Stimulated activated CD4-positive, alpha-beta T cell treated with anti-CD3 and anti-CD28 coated beads, Interleukin-15, amount 100 ng/mL, for 1 hour (primary cell): ENCODE measurements at places on chromosomes 12 and 14.

- DNase-seq = no peak
These were observed 128.8 kb downstream of the ADGRD1 start for GRCh38 chr12:131082290-131083194.

DNA sequence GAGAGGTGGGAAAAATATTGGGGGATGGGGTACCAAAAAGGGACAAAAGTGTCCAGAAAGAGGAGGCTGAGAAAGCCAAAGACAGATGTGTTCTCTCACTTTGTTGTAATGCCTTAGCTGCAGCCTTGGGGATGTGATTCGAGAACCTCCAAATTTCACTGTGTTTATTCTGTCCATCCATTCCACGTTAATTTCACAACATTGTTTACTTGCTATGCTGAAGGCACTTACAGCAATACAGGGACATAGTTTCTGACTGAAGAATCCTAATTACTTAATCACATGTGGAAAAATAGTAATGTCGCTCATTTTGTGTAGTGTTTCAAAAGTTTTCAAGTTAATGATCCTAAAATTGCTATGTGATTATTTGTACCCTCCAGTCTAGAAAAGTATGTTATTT is 146.2 kb upstream of the SLC38A2 start:
- DNase-seq = no peak

DNA sequence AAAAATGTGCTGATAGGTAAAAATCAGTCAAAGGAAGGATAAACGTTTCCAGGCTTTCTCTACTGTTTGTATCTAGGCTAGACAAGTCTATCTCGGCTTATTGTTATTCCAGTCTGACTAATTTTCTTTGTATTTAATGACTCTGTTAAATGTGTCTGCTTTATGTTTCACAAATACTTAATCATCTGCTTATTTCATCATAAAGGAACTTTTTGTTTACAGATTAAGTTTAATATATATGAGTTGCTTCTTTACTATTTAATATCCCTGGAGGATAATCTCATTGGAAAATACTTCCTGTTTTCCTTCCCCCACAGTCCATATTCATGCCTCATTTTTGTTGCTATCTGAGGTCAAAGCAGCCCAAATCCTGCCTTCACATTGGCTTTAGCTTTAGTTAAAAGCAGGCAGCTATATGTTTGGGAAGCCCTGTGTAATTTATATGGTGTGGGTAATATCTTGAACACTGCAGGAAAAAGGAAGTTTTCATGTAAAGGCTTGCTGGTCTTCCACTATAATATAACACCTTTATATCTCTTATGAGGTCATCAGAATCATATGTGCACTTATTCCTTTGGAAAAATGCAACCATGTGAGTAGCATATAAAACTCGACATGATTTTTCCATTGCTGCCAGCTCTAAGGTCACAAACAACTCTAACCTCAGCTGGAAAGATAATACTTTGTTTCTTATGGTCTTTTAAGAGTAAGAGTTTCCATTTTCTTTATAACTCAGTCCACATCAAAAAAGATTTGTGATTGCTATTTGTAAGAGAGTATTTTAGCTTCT is 76.8 kb downstream of the ALX1 start:
- DNase-seq = no peak

GRCh38 chr14:52259434-52259833 is 8.1 kb upstream of the PTGDR start:
- DNase-seq = no peak

GRCh38 chr14:94227029-94227428 is 52.9 kb downstream of the PPP4R4 start:
- DNase-seq = no peak

DNA sequence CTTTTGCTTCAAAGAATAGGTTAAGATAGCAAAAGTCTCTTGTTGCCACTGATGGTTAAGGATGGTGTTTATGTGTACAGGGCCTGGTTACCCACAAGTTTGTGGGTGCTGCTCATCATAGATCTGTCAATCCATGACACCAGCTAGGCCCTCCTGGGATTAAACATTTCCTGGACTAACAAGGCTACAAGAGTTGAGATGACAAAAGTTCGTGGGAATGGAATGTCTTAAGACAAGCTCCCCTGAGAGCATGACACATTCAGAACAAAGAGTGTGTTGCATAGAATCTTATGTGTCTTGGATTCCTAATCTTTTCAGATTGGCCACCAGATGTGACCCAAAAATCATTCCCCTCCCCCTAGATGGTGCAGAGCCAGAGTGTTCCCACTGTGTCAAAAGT is 592.5 kb upstream of the USP15 start:
- DNase-seq = no peak
